Muscle of leg (tissue), 16 donors: ENCODE measurements at places on chromosomes 7 and 10. TPM values are rescaled to one million over a fixed set of nuclear protein-coding genes. Genes with fewer than 3 reads are reported as not detected.

DNA sequence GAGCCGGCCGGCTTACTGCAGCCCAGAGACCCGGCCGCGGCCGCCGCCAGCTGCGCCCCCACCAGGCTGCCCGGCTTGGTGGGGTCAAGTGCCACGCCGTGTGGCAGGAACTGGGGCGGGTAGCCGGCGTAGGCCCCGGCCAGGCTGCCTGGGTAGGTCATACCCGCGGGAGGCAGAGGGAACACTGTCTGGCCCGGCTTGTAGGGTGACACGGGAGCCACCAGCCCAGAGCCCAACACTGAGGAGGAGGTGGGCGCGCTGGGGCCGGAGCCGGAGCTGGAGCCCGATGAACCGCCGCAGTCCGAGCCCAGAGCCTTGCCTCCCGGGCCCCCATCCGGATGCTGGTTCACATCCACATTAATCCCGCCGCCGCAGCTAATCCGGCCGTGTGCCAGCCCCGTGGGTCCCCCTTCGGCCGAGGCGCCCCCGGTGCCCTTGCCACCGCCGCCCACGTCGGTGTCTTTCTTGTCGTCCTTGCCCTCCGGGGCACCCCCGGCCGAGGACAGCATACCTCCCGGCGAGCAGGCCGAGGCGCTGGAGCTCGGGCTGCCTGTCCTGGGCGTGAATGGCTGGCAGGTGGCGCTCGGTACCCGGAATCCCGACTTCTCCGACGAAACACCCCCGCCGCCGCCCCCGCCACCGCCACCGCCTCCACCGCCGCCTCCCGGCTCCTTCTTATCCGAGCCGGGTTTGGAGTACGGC is 2.0 kb downstream of the ZNF503 start:
- H3K27ac ChIP-seq = peak overlapping the region; percentile 99
- peaks cover 44% of the 10 kb centered on the region for H3K4me1 ChIP-seq
- peak overlapping the region; percentile 87 for H3K4me3 ChIP-seq
- H3K36me3 ChIP-seq = peaks cover 7% of the 10 kb centered on the region
- peak; percentile 86 for DNase-seq

The NUTM2B gene
- 0.75 TPM for total RNA-seq

- H3K27ac ChIP-seq = no peak overlapping the region
- H3K4me1 ChIP-seq = peaks cover 6% of the 10 kb centered on the region
- no peaks in the 10 kb centered on the region for H3K27me3 ChIP-seq
Measured at GRCh38 chr10:5692461-5693358, 8.1 kb downstream of the TASOR2 start.

The FAM221A gene
- 1.9 TPM for total RNA-seq

DNA sequence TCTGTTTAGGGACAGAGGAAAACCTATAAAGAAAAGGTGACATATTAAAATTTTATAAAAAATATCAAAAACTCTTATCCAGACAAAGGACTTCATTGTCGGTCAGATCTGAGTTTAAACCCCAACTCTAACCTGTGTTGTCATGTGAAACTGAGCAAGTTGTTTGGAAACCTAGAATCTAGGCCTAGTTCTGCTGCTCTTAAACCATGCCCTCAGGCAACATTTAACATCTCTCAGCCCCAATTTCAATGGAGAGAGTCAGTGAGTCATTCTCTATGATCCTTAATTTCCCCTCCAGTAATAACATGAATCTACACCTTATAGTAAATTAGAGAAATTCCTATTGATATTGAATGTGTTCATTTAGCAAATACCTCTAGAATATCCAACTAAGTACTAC is 192.3 kb downstream of the IMMP2L start:
- no peaks in the 10 kb centered on the region for H3K36me3 ChIP-seq
- H3K4me3 ChIP-seq = no peak overlapping the region
- H3K27me3 ChIP-seq = no peaks in the 10 kb centered on the region
- H3K4me1 ChIP-seq = no peaks in the 10 kb centered on the region
- H3K27ac ChIP-seq = no peak overlapping the region

- DNase-seq = peak; percentile 6
- no peak overlapping the region for H3K27ac ChIP-seq
- H3K4me3 ChIP-seq = no peak overlapping the region
- H3K27me3 ChIP-seq = no peaks in the 10 kb centered on the region
- no peaks in the 10 kb centered on the region for H3K36me3 ChIP-seq
Measured at GRCh38 chr7:19522486-19522885, 186.4 kb downstream of the POLR1F start.

DNA sequence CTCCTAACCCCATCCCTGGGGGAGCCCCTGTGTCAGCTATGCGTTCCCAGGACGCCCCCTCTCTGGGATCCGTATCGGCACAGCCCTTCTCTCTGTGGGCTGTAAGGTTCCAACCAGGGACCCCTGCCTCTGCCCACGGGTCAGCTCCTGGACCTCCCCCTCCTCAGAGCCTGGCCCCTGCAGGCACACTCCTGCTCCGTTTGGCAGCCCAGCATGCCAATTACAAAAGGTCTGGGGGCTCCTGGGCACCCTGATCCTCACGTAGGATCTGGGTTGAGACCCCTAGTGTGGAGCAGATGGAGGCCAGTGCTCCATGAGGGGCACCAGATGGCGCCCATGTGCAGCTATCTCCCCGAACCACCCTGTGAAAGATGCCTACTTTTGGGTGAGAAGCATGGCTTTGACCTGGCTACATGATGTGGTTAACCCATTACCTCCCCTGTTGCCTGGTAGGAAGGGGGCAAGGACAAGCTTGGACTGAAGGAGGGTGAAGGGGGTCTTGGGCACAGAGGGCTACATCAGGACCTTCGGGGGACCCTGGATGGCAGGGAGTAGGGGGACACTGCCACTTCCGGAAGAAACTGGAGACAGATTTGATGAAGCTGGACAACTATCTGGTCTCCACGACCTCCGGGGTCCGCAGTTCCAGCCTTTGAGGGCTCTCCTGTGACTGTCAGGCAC is 9.0 kb downstream of the TACR2 start:
- DNase-seq = peak; percentile 24
- H3K4me3 ChIP-seq = no peak overlapping the region
- H3K4me1 ChIP-seq = peaks cover 25% of the 10 kb centered on the region
- H3K36me3 ChIP-seq = peaks cover 6% of the 10 kb centered on the region
- H3K27me3 ChIP-seq = no peaks in the 10 kb centered on the region

The LEP gene
- not detected for total RNA-seq
